ENCODE measurements at places on chromosomes 4 and X.

GRCh38 chr4:82905205-82905604, 4.7 kb downstream of the THAP9 start:
- no peak for DNase-seq

DNA sequence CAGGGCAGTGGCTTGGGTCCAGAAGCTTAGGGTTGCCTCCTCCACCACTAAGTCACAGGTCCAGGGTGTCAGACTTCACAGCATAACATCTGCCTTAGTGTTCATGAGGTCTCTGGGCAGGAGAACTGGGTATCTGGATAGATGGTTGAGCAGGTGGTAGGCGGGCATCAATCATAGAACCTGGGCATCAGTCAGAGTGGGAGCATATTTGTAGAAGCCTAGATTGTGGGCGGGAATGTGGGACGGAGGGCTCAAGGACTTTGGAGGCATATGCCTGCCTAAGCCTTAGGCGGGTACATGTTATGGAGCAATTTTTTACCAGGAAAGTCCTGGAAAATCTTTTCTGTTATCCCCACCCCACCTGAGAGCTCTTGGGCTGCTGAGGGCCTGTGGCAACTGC, 28.5 kb downstream of the TAF7L start:
- no peak for DNase-seq

DNA sequence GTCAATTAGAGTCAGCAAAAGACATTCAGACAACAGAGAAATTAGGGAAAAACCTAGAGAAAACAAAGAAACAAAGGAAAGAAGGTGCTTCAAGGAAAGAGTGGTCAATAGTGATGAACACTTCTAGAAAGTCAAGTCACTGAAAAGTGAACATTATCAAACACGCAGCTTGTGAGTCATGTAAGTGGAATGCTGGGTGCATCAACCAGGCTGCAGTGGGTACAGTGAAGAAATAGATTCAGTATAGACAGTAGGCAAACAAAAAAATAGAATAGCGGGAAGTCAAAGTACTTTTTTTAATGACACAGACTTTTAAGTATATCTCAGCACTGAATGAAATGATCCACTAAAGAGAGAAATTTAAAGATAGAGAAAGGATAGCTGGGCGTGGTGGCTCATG, 245.8 kb downstream of the ARHGAP24 start:
- DNase-seq: no peak

DNA sequence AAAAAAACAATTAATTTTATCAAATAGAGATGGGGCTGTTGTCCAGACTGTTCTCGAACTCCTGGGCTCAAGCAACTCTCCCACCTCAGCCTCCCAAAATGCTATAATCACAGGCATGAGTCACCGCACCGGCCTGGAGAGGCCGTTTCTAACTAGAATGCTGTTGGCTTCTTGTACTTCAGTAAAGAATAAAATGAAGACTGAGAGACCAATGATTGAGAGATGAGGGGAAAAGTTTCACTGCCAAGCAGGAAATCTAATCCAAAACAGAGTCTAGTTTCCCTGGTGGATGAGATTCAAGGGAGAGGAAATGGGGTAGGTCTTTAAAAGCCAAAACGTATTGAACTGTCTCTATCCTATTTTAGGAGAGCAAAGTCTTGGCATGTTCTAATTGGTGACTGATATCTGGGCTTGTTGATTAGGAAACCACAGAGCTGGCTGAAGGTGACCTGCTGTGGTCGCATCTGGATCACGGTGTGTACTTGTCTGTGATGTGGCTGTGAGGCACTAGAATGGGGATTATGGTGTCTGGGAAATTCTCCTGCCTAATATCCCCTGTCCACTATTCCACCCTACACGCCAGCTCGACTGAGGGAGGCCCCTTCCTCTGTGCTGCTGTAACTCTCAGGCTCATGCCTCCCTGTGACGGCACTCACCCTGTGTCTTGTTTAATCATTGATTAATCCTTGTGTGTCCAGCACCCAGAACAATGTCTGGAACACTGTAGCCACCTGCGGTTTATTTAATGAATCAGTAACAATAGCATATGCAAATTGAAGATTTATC, 15.0 kb upstream of the TRIM2 start:
- no peak for DNase-seq

DNA sequence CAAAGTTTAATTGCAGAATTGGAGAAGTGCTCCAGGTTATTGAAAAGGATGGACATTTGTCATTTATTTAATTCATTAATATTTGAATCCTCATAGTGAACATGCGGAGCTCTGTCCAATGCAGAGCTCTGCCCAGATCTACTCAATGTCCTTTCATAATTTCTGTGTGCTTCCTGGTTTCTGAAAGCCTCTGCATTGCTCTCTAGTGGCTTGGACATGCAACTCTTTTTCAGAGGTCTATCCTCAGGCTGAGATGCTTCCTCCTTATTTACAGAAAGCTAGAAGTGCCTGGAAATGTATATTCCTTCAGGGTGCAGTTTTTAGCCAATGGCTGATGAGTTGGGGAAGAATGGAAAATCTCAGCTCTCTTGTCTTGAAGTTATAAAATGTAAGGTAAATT, 786.1 kb upstream of the AADAT start:
- DNase-seq: no peak

DNA sequence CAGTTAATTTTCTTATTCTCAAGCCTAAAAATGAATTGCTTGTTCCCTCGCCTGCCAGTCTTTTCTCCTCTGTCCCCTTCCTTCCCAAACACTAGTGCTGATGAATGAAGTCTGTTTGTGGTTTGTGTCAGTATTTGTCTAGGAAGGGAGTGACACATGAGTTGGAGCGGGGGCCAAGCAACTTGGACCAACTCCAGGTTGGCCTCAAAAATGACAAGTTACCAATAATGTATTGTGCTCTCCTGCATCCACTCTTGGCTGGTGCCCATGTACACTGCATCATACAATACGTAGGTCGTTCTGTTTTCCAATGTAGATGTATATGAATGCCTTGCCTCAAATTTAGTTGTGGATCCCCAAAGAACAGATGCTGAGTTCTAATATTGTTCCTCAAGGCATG, 223.0 kb upstream of the GPC4 start:
- no peak for DNase-seq

- no peak for DNase-seq
Measured at GRCh38 chr4:128974136-128974581, 119.2 kb downstream of the SCLT1 start.

DNA sequence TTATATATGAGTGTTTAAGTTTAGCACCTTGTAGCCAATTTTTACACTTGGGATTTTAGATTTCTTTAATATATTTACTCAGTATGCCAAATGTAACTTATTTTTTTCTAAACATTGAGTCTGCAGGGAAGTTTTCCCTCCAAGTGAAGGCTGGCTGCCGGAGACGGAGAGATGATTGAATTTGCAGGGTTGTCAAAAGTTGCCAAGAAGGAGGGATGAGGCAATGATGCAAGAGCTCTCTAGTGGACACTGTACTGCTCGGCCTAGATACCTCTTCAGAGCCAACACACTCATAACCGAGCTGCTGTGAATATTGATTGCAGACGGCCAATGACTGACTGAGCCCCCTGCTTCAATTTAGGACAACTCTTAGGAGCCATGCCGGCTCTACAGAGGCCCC, 318.6 kb upstream of the CASK start:
- no peak for DNase-seq

DNA sequence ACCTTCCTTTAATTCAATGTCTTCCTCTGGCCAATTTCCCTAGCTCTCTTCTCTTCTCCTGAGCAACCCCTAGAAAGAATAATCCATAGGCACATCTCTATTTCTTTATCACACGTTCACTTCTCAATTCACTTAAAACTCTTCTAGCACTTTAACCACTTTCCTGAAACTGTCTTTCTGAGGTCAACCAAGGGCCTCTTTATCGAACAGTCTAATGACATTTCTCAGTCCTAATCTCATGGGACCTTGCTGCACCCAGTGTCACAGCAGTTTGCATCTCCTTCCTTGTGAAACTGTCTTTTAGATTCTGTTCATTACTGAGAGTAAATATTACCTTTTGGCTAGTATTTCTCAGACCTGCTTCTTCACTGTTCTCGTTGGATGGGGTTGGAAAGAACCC, 285.3 kb upstream of the RASGEF1B start:
- DNase-seq: no peak

GRCh38 chr4:184387351-184387750, 87.0 kb downstream of the IRF2 start:
- DNase-seq: no peak

DNA sequence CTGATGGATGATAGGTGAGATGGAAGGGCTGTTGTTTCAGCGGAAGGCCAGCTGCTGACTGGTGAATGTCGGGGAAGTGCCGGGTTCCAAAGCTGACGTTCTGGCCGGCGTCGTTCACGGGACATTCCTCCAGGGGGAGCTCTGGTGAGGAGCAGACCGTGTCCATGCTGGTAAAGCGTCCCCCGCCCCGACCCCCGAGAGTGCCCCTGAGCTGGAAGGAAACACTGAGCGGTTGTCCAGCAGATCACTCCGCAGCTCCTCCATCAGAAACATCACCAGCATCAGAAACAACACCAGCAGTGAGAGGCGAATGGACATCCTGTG, 18.6 kb upstream of the ADRA2C start:
- no peak for DNase-seq

DNA sequence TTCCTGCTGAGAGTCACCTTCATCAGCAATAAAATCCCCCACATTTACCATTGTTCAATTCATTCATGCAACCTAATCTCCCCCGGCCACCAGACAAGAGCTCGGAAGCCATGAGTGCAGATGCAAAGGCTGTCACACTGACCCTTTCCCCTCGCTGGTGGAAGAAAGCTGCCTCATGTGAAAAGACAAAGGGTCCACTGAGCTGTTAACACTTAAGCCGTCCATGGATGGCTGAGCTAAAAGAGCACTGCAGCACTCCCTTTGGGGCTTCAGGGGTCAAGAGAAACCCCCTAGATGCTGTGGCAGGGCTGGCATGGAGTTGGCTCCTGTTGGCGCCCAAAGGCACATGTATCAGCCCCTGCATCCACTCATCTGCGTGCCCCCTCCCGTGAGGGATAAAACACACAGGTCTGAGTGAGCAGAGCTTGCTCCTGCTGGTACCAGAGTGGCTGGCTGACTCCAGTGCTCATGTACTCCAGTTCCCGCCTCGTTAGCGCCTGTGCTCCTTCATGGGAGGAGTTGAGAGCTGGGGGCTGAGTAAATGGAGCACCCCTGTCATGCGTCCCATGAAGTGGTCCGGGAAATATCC, 216.5 kb downstream of the PDHA2 start:
- DNase-seq: no peak

DNA sequence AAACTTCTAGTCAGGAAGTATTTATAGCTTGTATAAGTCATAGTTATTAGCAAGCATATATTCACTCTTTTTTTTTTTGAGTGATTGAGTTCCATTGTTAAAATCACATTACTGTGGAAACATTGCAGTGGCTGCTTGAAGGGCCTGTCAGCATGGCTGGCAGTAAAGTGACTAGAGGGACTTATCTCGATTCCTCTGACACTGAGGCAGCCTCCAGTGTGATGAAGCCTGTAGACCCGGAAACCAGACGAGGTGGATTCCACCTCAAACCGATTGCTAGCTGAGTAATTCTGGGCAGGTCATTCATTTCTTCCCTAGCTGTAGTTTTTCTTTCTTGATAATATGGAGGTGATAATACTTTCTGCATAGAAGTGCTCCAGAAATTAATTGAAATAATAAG, 4.7 kb downstream of the FAM149A start:
- DNase-seq: no peak

DNA sequence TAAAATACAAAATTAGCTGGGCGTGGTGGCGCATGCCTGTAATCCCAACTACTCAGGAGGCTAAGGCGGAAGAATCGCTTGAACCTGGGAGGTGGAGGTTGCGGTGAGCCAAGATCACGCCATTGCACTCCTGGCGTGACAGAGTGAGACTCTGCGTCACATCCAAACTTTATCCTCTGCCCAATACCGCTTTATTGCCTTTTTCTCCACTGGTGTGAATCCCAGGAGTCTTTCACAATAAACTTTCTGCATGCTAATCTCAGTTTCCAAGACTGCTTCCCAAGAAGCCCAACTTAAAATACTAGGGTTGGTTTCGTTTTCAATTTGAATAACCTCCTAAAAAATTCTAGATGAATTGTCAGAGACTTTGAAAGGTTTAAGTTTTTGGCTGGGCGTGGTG, 27.2 kb upstream of the DHX15 start:
- no peak for DNase-seq

- no peak for DNase-seq
Measured at GRCh38 chr4:130738233-130738632, 1642.3 kb downstream of the C4orf33 start.

GRCh38 chrX:103063191-103063845, 653 bp downstream of the BEX1 start:
- no peak for DNase-seq

DNA sequence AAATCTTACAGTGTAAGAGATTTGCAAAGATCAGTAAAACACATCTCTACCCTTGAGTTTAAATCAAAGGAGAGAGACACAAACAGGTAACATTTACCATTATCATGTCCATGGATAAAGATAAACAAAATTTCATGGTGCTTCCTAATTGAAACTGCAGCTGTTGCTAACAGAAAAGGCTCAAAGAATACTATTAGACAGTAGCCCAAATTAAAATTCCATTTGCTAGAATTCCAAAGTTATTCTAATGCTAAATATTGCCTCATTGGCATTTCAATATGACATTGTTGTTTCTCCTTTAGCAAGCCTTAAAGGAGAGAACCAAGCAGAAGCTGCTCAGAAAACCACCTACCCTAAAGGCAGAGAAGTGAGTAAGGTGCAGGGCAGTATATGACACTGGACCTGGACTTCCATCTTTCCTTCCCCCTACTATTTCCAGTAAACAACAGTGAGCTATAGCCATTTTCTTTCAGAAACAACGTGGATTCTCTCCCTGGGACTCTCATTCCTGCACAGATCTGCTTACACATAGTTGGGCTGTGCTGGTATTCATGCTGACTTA, 19.5 kb upstream of the ZCCHC13 start:
- no peak for DNase-seq

- no peak for DNase-seq
Measured at GRCh38 chrX:122579036-122579435, 605.0 kb upstream of the GRIA3 start.

DNA sequence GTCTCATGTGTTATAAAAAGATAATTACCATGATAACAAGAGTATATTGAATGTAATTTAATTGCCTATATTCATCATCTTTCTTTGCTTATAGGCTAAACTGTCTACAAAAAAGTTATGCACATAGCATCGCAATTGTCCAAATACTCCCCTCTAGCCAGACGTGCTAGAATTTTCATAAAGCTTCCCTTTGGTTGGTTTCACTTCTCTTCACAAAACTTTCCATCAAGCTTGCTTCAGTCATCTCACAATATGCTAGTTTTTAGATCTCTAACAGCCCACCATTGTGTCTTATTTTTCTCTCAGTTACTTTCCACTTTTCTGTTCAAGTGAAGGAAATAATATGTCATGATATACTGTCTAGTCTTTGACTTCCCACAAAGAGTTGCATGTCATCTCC, 448.3 kb upstream of the SPANXN1 start:
- no peak for DNase-seq

- no peak for DNase-seq
Measured at GRCh38 chr4:103012060-103012459, 7.4 kb downstream of the SLC9B1 start.
